ENCODE measurements at places on chromosomes 4 and X. TPM values are rescaled to one million over a fixed set of nuclear protein-coding genes. Genes with fewer than 3 reads are reported as not detected.

DNA sequence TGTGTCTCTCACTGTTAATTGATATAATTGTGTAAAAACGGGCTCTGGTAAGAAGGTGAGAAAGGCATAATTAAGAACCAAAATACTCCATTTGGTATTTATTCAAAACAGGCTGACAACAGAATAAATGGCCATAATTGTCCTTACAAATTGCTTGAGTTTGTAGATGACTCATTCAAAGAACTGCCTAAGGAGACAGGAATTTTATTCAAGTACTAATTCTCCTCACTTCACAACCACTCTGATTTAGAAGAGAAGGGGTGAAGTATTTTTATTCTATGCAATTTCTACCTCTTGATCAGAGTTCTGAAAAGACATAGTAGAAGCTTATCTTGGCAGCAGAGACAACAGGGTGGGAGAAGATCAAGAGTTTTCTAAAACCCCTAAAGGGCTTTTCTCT is 43.1 kb downstream of the ATP11C start:
- DNase-seq, result no peak

Gene SUPT20HL1
- total RNA-seq, result not detected

GRCh38 chr4:66357316-66357715 is 687.0 kb upstream of the EPHA5 start:
- no peak for DNase-seq

DNA sequence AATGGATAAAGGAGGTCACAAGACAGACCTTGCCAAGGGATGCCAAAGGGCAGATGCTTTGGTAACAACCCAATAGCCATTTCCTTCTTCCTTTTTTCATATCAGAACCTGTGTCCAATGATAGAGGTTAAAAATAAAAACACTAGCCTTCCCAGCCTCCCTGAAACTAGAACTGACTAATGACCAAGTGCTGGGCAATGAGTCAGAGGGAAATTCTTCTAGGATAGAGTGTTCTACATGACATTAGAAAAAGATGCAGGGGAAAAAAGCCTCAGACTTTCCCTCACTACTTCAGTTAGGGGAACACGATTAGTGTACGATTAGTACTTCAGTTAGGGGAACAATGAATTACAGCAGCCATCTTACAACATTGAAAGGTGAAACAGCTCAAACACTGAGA is 29.3 kb upstream of the FAM47C start:
- no peak for DNase-seq

- DNase-seq, result no peak
Observed at GRCh38 chr4:7487998-7488671, 53.4 kb upstream of the PSAPL1 start.

GRCh38 chr4:136495076-136495475 is 1037.2 kb downstream of the PCDH18 start:
- DNase-seq, result no peak

GRCh38 chr4:2377241-2377640 is 41.2 kb downstream of the ZFYVE28 start:
- no peak for DNase-seq

Gene SLC4A4
- total RNA-seq, result 3.9 TPM

Gene AFAP1
- total RNA-seq, result 25.4 TPM

DNA sequence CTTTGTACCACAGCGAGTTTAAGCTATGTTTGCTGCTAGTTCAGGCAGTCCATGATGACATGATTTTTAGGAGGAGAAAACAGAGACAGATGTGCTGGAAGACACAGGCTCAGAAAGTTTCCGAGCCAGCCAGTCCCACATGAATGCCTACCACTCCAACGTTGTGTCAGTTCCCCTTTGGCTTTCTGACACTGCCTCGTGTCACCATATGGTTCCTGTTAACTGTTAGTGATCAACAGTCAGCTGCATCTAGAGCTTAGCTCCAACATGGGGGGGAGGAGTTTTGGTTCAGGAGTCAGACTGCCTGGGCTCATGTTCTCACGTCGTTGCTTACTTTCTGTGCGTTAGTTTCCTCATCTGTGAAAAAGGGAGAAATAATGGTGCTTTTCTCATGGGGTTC is 343.7 kb downstream of the MID1IP1 start:
- no peak for DNase-seq

DNA sequence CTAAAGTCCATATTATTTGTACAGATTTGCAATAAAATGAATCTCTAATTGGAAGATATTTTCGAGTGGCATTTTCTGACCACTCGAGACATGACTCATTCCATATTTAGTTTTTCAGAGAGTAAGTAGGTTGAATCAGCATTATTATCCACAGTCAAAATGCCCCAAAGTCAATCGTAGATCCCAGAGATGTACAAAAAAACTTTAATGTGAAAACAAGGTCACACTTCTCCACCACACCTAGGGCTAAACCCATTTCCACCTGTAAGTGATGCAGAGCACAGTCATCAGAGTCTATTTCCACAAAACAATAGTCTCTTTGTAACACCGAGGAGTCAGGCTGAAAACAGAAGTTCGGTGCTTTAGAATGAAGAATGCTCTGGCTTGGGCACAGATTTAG is 117.1 kb upstream of the TENM3 start:
- DNase-seq, result no peak

DNA sequence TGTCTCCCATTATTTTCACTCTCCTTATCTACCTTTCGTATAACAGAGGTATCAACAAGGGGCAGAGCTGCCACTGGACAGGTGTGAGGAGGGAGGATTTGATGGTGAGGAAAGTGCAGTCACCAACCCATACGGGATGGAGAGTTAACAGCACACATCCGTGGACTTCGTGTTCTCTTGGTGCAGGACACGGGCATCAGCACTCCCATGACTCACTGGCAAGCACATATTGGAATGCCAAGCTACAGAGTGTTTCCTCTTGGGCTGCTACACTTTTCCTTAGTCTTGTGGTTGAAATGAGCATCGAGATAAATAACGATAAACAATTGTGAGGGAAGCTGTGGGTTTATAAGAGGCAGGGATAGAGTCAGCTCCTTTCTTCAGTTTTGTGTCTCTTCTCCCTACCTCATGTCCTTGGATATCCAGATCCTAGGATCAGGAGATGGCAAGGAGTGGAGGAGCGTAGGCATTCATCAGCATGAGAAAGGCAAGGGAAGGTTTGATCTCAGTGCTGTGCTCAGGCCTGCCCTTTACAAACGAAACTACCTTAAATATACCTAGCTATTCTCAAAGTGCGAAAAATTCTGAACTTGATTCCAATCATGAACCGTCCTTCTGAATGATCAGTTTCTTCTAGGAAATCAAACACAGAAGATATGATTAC is 96.3 kb downstream of the ZNF827 start:
- DNase-seq, result no peak

DNA sequence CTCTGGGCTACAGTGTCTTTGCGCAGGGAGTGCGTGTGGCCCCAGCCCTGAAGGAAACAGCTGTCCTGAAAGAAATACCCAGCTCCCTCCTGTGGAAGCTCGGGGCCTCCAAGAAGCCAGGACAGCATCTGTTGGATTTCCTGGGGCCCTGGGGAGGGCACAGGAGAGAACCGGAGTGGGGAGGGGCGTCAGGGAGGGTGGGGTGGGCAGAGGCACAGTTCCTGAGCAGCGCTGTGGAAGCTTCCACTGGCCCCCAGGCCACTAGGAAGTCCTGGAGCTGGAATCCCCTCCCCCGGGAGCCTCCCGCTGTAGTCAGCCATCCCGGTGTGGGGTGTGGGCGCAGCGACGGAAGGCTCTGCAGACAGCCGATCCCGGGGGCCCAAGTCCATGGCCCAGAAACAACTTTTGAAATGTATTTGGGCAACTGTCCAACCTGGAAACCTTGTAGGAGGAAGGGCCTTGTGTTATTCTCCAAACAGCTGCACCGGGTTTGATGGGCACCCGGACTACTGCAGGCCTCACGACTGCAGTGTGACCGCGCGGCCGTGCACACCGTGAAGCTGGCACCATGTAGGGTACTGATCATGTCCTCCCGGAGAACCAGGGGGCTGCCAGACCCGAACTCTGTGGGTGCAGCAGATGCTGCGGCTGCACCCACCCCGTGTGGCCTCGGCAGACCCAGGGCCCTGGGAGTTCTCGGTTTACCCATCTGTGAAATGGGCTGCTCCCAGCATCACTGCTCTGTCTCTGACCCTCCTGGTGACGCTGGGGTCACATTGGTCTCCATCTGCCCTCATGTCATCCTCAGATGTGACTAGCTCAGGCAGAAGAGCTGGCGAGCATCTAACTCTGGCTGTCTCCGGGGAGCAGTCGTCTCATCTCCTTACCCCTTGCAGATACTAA is 68.5 kb upstream of the HMX1 start:
- no peak for DNase-seq

Gene AFM
- total RNA-seq, result not detected

Gene ABCG2
- 5.3 TPM for total RNA-seq

DNA sequence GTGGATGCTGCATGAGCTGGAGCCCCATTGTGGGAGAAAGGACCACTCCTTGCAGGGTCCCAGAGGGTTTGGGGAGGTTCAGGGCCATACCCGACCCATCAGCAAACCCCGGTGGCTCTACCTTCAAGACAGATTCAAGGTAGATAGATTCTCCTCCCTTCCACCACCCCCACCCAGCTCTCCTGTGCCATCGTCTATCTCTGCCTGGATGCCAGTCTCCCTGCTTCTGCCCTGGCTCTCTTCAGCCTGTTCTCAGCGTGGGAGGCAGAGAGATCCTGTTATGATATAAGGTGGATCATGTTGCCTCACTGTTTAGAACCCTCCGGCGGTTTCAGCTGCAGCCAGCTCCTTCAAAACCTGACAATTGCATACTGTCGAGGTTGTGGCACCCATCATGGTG is 5.4 kb downstream of the LAGE3 start:
- no peak for DNase-seq

DNA sequence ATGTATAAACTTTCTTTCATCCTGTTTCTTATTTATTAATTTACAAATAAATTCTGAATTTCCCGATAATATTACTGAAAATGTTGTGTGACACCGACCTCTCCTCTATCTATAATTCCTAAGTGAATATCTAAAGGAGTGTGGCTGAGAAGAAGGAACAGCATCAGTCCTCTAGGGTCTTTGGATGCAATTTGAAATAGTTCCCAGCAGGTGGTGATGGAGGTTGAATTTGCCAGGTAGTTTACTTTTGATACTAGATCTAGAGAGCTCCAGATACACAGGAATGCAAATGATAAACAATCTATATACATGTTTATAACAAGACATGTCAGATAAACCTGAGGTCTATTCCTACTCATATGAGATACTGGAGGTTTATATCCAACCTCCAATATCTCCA is 305.4 kb downstream of the PCDH18 start:
- DNase-seq, result no peak

DNA sequence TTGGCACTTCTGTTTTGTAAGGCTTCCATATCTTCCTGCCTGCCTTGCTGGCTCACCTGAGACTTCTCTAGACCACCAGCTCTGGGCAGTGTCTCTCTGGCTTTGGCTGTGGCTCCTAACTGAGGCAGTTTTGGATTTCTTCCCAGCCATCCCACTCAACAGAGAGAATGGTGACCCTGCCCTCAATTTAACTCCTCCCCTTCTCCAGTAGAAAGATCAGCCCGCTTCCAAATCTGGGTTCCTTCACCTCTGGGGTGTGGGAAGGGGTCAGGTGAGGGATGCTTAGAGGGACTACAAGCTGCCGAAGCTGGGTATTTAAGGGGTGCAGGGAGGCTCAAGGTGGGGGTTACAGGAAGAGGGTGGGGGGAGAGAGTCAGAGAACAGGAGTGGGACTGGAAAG is 23.7 kb downstream of the NAP1L5 start:
- no peak for DNase-seq

- DNase-seq, result no peak
Observed at GRCh38 chrX:6667048-6667768, 132.3 kb upstream of the VCX3A start.

DNA sequence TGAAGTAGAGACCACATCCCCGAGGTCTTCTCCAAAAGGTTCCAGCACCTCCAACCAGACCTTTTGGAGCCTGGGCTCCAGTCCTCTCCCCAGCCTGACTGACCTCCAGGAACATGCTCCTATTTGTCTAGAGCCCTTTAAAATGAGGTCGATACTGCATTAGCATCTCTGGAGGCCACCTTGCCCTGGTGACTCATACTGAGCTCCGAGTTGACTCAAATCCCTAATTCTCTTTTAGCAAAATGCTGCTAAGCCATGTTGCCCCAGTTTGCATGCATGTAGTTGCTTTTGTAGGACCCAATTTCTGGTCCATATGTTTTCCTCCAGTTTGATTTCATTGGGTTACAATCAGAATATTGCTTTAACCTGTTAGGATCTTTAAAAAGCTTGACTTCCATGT is 43.5 kb upstream of the CITED1 start:
- no peak for DNase-seq

Gene SHOX
- total RNA-seq, result 0.16 TPM

GRCh38 chr4:89482926-89483595 is 175.5 kb upstream of the GPRIN3 start:
- DNase-seq, result no peak

- no peak for DNase-seq
Observed at GRCh38 chr4:142380052-142380602, 466.0 kb downstream of the INPP4B start.

DNA sequence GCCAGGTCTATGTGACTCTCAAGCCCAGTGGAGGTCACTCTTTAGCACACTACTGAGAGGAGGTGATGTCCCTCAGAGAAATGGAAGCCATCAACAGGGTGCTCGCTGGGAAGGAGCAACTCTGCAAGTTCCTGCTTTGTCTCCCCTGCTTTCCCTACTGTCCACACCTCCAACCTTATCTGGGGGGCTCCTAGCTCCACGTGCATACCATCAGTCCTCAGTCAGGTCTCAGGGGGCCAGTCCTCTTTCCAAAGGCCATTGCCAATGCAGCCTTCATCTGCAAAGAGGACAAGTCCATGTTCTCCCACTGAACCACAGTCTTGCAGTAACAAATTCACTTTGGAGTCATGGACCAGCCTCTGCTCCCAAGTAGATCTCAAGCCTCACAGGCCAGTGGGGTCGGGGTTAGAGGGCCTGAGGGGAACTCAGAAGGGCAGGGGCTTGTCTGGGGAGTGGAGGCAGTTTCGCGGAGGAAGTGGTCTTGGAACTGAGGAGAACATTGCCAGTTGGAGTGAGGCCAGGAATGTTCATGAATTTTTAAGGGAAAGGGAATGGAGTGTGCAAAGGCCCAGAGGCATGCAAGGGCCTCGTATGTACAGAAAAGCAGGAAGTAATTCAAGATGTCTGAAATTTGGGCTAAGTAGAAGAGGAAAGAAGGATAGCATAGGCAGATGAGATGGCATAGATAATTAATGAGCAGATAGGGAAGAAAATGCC is 8.9 kb downstream of the RTL5 start:
- no peak for DNase-seq

DNA sequence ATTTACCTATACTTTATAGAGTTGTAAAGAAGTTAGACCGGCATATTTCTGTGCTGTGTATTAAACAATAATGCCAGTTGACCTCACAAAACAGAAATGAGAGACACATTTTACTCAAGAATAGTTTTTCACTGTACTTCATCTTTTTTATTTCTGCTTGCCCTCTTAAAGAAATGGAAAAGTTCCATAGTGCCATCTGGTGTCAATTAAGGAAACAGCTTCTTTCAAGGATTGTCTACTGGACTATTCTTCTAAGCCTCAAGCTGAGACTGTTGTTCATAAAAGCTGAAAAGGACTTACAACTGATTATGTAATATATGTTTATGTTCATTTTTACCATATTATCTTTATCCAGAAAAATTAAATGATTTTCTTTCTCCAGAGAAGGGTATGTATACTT is 1523.7 kb downstream of the ARAP2 start:
- no peak for DNase-seq

Measured in neural crest cell (in vitro differentiated cells).